Cardiac septum (tissue), 1 donor: ENCODE measurements at places on chromosomes 13 and 19.

- no peak for DNase-seq
Observed at GRCh38 chr19:49971991-49972411, 11.0 kb upstream of the SIGLEC11 start.

DNA sequence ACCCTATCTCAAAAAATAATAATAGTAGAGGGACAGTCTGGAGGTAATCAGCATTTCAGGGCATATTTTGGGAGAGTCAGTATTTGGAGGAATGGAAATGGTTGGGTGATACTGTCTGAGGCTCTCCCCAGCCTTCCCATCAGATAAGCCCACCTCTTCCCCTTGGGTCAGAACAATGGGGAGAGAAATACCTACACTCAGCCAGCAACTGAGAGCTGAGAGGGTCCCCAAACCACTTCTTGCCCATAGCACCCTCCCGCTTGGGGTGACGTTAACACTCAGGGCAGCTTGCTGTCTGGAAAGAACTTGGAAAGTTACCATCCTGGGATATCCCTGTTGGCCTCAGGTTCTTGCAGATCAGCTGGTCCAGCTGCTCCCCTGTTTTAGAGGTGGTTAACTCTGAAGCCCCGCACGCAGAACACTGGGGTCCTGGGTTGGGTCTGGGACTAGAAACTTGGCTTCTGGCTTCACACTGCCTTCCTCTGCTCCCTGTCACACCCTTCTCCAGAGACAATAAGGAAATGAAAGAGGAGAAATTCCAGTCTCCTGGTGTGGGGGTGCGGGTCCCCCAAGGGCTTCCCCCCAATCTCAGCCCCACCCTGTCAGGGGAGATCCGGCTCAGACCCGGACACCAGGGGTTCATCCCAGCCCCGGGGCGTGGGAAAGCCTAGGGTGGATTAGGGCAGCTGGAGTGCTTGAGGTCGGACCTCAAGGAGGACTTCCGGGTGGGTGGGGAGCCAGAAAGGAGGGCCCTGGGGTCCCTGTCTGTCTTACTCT, 2.5 kb downstream of the FOXA3 start:
- DNase-seq, result no peak

DNA sequence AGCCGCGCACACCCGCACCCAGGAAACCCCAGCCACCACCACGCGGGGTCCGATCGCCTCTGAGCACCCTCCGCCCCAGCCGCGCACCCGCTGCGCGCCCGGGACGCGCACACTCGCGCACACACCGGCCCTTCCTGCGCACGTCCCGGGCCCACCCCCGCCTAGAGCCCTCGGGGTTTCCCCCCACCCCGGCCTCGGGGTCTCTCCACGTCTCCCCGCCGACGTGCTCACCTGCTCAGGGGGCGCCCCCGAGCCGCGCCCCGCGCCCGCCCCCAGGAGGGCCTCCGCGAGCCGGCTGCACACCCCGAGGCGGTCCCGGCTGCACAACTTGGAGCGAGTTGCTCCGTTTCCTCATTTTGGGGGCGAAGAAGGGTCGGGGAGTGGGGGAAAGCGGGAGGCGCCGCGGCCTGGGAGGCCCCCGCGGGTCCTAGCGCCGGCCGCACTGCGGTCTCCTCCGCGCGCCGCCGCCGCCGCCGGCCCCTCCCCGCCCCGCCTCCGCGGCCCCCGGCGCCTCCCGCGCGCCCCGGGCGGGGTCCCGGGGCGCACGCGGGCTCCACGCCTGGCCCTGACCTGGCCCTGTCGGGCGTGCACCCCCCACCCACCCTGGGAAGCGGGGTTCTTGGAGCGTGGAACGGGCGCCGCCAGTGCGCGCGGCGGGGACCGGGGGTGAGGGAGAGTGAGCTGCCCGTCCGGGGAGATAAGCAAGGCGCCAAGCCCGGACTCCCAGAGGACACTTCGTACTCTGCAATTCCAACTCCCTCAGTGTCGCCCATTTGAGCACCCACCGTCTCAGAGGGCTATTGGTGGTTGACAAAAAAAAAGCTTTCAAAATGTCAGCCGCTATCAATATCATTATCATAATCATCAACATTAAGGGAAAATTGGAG, at the start of gene MATK:
MATK (minus strand) TSS at position 444 of the 887 bp plus-strand sequence. CDS start 1,246 bp downstream, outside the sequence.
- no peak for DNase-seq

DNA sequence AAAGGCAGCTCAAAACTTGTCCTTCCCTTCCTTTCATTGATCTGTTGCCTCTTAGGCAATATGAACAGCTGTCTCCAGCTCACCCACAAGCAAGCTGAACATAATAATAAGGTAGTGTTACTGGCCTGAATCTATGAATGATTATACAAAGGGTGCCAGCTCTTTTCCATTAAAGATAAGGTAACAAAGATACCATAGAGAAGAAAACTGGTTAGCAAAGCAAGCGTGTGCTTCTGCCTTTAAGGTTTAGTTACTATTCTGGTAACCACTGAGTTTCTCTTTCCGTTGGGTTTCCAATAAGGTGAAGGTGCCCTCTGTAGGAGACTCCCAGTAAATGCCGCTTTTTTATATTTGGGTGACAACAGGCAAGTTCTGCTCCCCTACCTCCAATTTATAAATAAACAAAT, 12.1 kb upstream of the DACH1 start:
- DNase-seq, result no peak

DNA sequence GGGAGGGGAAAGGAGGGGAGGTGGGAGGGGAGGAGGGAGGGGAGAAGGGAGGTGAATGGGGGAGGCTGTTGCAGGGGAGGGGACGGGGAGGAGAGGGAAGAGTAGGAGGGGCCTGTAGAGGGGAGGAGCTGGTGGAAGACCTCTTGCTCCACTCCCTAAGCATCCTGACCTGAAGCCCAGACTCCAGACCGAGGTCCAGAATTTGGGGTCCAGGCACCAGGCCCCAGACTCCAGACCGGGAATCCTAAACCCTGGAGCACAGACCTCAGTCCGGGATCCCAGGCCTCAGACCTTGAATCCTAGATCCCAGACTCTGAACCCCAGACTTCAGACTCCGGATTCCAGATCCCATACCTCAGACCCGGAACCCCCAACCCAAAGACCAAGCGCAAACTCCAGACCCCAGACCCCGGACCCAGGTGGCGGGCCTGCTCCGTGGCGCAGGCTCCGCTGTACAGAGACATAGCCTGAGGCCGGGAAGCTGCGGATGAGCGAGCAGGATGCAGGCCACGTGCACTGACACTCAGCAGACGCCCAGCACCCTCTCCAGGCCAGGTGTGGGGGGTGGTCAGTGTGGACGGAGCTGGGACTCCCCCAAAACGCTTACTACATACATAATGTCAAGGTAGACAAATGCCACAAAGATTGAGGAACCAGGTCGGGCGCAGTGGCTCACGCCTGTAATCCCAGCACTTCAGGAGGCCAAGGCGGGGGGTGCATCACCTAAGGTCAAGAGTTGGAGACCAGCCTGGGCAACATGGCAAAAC, 710 bp upstream of the BTBD2 start:
- peak; percentile 84 for DNase-seq

DNA sequence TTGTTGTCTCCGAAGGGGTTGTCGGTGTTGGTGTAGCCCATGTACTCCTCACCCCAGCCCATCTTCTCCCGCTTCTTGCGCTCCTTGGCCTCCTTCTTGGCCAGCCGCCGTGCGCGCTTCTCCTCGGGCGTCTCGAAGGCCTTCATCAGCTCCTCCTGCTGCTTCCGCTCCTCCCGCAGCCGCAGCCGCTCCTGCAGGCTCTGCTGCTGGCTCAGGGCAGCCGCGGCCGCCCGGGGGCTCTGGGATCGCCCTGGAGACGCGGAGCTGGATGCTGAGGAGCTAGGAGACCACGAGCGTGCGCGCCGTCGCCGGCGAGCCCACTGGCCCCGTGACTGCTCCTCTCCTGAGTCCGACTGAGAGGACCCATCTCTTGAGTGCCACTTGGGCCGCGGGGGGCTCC, 2.9 kb downstream of the CACTIN start:
- DNase-seq, result no peak

DNA sequence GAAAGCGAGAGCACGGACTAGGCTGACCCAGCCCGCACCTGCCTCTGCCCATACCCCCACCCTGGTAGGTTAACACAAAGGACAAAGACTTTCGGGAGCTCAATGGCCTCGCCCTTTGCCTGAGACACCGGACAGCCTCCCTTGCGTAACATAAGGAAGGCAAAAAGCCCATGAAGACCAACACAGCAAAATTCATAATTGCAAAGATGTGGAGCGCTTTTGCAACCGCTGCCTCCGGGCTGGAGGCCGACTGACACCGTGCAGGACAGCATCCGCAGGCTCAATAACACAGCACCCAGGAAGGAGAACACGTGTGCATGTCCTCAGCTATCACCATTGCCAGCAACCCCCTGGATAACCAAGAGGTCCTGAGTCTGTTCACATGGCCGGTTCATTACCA, 15.4 kb downstream of the LILRA1 start:
- no peak for DNase-seq

GRCh38 chr13:50955798-50956197, 46.2 kb downstream of the RNASEH2B start:
- DNase-seq, result no peak

- no peak for DNase-seq
Observed at GRCh38 chr13:90696254-90696653, 651.2 kb upstream of the MIR17HG start.

- DNase-seq, result no peak
Observed at GRCh38 chr13:40087091-40088002, 431.9 kb downstream of the COG6 start.

DNA sequence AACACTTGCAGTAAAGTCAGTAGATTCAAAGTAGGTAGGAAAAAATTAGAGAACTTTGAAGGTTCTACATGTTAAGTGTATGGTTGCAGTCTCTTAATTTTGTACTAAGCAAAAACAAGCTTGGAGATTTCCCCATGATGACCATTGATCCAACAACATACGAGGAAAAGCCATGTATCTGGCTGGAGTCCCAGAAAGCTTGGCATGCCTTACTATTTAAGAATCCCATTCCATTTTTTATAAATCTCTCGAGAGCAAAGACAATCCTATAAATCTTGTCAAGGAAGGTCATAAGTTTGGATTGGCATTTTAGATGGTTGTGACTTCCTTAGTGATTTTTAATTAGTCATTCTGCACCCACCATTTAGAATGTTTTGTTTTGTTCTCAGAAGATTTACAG, 495.9 kb downstream of the GPC5 start:
- DNase-seq, result no peak

DNA sequence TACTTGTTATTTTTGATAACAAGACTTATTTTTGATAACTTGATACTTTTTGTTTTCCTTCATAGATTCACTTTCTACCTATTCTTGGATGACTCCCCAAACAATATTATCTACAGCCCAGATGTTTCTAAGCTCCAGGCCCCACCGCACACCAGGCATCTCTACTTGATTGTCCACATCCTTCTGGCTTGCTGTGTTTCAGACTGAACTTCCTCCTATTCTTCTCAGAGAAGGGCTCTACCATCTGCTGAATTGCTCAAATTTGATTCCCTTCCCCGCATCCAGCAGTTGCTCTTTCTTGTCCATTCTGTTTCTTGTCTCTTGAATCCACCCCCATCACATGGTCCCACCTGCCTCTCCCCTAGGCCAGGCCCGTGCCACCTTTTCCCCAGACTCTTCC, 13.0 kb downstream of the NUDT15 start:
- DNase-seq, result no peak

DNA sequence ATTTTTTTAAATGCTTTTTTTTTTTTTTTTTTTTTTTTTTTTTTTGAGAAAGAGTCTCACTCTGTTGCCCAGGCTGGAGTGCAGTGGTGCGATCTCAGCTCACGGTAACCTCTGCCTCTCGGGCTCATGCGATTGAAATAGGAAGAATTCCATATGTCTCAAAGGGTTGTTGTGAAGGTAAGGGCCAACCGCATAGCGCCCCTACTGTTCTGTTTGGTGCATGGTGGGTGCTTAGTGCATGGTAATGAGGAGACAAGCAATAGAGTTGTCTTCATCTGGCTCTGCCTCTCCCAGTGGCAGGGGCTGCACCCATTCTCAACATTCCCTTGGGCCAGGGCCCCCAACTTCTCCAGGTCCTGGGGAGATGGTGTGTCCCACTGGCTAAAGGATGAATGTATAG, 68.7 kb downstream of the RASL11A start:
- no peak for DNase-seq

DNA sequence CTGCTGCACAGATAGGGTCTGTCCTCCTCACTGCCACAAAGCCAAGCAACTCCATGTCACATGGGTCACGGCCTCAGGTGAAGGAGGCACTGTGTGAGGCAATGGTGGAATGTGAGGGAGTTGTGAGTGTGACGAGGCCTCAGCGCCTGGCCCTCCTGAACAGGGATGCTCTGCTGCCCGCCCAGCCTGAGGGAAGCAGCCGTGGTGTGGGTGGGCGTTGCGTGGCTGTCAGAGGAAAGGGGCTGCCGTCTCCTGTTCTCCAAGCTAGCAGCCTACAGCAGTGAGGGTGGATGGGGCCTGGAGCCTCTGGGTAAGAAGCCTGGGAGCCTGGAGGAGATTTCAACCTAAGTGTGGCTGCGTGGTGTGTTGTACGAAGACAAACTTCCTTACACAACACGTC, 125.0 kb downstream of the COL4A1 start:
- DNase-seq, result no peak

DNA sequence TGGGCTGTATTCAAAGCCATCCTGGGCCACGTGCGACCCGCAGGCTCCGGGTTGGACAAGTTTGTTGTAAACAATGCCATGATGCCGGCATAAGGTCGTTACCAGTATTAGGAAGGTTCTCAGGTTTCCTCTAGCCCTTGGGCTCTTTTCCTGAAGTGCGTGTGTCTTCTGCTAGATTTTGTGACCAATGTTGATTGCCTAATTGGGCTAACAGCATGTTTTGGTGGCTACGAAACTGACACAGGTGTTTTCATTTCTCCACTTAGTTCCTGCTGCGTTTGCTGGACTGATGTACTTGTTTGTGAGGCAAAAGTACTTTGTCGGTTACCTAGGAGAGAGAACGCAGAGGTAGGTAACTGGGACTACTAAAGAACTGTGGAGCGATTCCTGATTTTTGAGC, 20.3 kb downstream of the ALOX5AP start:
- DNase-seq, result no peak

GRCh38 chr13:21749410-21749809, 78.5 kb downstream of the FGF9 start:
- DNase-seq, result no peak
